ENCODE measurements at places on chromosomes 16 and 17.

DNA sequence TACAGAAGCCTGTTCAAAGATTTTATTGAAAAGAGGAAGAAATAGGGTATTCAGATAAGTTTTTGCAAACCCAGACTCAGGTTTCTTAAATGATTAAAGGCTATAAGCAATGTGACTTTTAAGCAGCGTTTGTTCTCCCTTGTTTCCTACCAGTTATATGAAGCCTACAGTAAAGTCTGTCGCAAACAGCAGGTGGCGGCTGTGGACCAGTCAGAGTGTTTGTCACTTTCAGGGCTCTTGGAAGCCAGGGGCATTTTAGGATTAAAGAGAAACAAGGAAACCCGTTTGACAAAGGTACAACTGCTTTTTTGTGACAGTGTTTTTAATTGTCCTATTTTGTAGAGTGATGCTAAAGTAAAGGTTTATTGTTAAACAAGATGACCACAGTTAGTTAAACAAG is 7.7 kb upstream of the RARA start:
- peak; percentile 58 for DNase-seq

- no peak for DNase-seq
These were observed 27.2 kb downstream of the MARCHF10 start for GRCh38 chr17:62780951-62781350.

- DNase-seq = no peak
These were observed 7.7 kb upstream of the CIBAR2 start for GRCh38 chr16:85120006-85120340.

GRCh38 chr17:5138616-5139457 is 23.0 kb downstream of the USP6 start:
- DNase-seq = no peak

DNA sequence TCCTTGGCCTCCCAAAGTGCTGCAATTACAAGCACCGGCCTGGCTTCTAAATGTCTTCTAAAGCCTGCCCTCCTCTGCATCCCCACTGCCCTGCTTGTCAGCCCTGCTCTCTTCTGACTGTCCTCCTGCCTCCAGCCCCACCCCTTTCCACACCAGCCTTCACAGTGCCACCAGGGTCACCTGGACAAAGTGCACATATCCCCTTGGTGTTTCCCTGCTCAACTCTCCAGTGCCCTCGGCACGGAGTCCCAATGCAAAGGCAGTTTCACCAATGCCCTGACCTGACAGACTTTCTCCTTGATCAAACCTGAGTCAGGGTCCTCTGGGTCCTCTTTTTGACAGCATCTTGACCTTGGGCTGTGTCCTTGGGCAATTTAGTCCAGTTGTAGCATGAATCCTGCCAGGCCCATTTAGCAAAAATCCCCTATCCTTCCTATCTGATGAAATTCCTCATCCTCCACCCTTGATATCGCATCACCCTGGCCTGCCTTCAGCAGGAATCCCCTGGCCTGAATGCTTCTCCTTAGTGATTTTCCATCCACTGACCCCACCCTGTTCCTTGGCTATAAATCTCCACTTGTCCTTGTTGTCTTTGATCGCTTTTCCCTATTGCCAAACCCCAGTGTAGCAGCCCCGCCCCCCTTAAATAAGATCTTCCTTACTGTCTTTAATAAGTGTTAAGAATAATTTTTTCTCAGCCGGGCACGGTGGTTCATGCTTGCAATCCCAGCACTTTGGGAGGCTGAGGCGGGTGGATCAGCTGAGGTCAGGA is 42.7 kb upstream of the ETV4 start:
- no peak for DNase-seq

DNA sequence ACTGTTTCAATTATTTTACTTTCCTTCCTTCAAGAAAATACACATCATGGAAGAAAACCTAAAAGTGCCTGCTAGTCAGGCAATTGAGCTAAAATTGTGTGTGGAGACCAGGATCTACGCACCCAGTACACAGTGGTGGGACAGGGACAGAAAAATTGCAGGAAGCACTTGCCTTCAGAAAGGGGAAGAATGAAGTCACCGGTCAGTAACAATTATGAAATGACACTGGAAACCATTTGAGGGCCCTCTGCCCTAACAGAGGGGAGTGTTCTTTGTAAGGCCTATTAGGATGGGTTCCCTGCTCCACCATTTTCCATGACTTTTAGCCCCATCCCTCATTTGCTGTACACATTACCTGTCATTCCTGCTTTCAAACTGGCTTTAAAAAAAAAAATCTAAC is 4.5 kb upstream of the PHAF1 start:
- DNase-seq = no peak

DNA sequence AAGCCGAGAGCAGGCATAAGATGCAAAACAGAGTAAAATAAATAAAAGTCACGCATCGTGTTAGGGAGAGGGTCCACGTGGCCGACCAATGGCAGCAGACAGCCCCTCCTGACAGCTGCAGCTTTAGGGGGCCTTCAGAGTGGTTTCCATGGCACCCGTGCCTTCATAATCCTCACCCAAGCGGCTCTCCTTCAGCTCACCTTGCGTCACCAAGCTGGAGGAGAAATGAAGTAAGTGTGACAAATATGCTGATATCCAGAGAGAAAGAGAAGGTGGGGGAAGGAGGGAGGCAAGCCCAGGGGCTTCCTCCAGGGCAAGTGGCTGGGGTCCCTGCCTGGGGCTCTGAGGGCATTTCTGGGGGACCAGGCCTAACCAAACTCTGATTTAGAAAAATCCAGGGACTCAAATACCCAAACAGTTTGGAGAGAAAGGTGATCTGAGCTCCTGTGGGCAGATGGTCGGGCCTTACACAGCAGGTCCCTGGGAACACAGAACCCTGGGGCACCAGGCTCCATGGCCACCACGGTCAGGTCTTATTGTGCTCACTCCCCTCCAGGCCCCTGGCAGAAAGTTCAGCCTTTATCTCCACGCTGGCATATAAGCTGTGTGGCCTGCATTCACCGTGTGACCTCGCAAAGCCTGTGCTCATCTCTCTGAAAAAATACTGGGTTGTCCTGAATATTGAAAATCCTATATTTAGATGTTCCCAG is 80.7 kb upstream of the TNRC6C start:
- DNase-seq = no peak

GRCh38 chr16:66661210-66661560 is 35.4 kb downstream of the CMTM4 start:
- no peak for DNase-seq

- no peak for DNase-seq
These were observed 93.1 kb downstream of the RTN4RL1 start for GRCh38 chr17:1931844-1932579.

GRCh38 chr16:50674831-50675230 is 6.3 kb downstream of the SNX20 start:
- DNase-seq = no peak

DNA sequence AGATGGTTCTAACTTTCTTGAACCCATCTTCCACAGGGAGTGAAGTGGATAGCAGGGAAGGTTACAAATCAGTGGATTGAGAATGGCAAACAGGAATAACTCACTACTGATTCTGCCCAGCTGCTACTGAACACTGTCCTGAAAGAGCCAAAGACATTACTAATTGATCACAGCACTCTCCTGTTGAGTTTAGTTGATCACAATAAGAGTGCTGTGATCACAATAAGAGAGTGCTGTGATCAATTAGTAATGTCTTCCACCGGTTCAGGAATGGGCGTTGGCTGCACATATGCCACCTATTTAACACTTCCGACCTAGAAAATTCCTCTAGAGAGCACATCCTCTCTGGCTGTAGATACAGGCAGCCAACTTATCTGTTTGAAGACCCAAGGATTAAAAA is 11.4 kb downstream of the CFAP97D1 start:
- DNase-seq = no peak

- DNase-seq = peak; percentile 70
These were observed 5.5 kb downstream of the GAS2L2 start for GRCh38 chr17:35747540-35748017.

DNA sequence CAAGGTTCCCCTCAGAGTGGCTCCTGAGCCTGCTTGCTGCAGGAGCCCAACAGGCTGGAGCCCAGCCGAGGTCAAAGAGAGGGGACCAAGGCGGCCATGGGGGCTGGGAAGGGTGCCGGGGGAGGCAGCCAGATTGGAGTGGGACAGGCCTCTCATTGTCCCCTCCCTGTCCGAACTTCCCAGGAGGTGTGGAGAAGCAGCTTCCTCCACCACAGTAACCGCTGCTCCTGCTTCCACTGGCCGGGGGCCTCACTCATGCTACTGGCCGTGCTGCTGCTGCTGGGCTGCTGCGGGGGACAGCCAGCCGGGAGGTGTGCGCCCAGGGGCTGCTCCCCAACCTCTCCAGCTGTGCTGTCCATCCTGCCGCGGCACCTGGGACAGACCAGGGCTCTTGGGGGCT is 29.3 kb downstream of the TMEM94 start:
- no peak for DNase-seq

- no peak for DNase-seq
These were observed 22.0 kb downstream of the KPNA2 start for GRCh38 chr17:68057531-68057952.

DNA sequence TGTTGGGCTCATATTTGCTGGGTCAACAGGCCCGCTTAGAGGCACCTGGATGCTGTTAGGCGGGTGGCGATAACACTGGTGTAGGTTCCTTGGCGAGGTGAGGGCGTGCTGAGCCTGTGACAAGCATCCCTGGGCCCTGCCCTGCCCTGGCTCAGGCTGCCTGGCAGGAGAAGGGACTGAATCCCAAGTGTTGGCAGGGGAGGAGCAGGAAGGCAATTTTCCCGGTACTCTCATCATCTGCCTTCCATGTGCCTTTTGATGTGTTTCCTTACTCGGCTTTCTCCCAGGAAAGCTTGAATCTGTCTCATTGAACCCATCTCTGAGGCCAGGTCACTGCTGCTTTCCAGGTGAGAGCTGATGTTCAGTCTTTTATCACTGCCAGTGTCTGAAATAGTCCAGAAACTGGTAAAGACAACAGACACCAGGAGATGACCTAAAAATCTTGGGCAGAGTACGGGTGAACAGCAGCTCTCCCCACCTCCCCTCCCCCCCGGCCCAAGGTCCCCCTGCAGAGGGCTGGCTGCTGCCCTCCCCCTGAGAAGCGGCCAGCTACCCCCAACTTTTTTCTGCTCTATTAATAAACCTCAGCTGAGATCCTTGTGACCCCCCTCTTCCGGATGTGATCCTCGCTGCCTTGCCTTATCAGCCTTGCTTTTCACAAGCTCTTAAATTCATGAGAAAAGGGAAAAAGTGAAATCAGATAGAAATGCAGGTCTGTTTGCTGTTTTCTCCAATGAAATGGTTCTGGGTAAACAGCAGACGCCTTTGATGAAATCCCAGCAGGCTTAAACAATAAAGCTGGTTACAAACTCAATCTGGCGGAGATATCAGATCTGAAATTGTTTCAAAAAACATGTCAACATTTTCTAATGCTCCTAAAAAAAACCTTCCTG is 29.0 kb downstream of the RTN4RL1 start:
- DNase-seq = no peak

DNA sequence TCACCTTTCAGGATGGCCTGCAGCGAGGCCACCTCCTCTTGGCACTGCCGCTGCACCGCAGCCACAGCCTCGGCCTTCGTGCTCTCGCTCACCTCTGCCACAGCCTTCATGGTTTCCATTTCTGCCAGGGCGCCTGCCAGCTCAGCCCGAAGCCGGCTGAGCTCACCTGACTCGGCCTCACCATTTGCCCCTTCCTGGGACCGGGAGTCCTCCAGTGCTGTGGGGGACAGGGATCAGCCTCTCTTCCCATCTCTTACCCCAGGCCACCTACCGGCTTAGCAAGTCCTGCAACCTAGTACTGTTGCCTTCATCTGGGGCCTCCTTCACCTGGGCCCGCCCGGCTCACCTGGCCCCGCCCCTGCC is 658 bp downstream of the RABEP2 start:
- DNase-seq = no peak

DNA sequence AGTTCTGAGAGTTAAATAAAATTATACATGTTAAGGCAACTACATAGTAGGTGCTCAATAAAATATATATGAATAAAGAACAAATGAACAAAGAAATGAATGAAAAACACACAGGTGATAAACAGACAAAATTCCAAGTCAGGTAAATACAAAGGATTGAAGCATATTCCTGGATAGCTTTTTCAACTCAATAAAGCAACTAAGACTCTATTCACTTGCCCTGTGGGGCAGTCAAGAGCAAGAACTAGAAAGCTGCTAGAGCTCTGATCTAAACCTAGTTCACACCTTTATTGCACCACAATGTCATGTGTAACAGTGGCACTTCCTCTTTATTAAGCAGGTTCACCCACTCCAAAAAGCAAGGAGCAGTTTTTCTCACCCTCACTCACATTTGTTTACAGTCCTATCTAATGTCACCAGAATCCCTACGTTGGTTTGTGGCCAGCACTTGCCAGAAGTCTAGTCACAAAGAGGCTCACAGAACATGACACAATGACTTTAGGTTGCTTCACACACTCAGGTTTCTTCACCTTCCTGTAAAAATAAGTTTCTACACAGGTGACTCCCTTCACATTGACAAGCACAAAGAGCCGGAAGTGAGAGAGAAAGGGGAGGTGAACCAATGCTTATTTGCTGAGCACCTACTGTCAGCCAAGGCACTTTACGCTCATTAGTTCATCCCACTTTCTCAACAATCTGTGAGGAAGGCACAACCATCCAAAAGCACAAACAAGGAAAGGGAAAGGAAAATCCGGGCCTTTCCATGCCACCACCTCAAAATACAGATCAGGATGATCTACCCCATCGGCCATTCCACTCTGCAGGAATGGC is 70.8 kb downstream of the XPO6 start:
- no peak for DNase-seq

DNA sequence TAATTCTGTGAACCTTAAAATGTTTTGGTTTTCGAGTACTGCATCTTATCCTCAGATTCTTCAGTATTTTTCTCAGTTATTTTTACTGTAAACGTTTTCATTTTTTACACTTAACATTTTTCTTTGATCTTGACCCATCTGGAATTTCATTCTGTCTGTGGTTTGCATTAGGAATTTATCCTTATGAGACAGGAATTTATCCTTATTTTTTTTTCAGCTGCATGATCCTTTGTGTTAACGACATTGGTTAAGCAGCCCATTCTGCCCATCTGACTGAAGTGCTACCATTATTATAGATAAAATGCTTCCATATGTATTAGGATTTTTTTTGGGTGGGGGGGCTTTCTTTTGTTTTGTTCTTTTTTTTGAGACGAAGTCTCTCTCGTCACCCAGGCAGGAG is 41.0 kb downstream of the SNX29 start:
- no peak for DNase-seq
